ENCODE measurements at places on chromosomes 2 and 18.

DNA sequence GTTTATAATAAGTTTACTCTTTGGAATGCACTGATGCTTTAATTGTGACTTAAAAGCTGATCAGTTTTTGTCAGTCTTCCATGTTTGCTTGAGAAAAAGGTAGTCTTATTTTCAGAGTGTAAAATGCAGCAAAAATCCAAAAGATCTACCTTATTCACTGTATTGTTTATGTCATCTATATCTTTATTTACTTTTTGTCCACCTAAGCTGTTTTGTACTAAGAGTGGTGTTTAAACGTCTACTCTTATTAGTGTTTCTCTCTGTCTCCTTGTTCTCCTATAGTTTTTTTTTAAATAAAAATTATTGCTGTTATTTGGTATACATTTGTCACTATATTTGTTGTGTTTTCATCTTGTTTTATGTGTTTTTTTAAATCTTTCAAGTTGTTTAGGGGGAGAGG, 50.4 kb downstream of the VRK2 start:
- H3K4me3 ChIP-seq, result no peak overlapping the region
- no peaks in the 10 kb centered on the region for H3K4me1 ChIP-seq
- H3K36me3 ChIP-seq, result peaks cover 37% of the 10 kb centered on the region
- H3K27me3 ChIP-seq, result no peaks in the 10 kb centered on the region
- no peak overlapping the region for H3K27ac ChIP-seq
- no peak for DNase-seq

DNA sequence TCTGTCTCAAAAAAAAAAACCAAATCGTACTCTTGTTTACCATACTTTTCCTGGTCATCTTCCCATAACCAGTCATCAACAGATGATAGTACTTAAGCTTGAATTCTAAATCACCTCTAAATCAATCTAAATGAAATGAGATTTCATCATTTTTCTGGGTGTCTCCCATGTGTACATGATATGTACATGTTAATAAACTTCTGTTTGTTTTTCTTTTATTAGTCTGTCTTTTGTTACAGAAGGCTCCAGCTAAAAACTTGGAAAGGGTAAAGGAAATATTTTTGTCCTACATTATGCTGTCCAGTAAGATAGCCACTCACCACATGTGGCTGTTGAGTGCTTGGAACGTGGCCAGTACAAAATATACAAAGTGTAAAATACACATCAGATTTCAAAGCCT, 78.7 kb upstream of the MSH6 start:
- peaks cover 13% of the 10 kb centered on the region for H3K4me1 ChIP-seq
- no peak for DNase-seq
- no peak overlapping the region for H3K27ac ChIP-seq
- no peak overlapping the region for H3K4me3 ChIP-seq
- no peaks in the 10 kb centered on the region for H3K36me3 ChIP-seq

DNA sequence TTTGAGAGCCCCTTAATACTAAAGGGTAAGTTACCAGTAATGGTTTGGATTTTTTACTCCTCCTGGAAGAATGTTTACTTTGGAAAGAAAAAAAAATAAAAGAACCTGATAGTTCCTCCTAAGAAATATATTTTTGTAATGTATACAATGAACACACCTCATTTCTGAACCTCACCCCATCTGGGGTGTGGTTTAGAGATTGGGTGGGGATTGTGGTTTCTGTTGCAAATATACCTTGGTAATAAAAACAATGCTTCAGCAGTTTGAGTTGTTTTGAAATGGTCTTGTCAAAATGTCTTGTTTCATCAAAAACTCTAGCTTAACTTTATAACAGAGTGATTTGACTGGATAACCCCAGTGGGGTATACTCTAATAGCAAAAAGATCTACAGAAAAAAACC, 448.9 kb upstream of the MEIS1 start:
- H3K4me3 ChIP-seq, result no peak overlapping the region
- H3K27me3 ChIP-seq, result peaks cover 5% of the 10 kb centered on the region
- DNase-seq, result no peak
- H3K36me3 ChIP-seq, result peaks cover 10% of the 10 kb centered on the region
- no peak overlapping the region for H3K27ac ChIP-seq

DNA sequence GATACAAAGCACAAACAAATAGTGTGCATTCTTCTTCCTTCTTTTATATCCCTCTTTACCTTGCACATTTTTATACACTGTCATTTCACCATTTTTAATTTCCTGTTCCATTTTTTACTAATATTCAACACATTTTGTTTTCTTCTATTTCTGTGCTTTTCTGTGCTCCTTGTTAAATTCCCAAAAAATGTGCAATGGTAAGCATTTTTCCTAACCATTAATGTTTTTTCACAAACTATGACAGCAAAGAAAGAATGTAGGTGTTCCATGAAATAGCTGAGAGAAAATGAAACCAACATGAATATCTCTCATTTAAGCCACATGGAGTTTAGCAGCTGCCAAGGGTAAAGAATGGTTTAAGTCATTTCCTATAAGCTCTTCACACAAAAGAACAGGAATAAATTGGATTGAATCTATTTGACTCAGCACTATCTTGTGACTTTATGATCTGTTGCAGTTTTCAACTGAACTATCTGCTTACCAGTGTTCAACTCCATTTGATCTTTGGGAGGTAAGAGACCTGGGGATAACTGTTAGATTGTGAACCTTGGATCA, 145.7 kb upstream of the CDH19 start:
- H3K36me3 ChIP-seq, result no peaks in the 10 kb centered on the region
- H3K27ac ChIP-seq, result no peak overlapping the region
- no peak overlapping the region for H3K4me3 ChIP-seq
- DNase-seq, result no peak
- peaks cover 4% of the 10 kb centered on the region for H3K27me3 ChIP-seq

DNA sequence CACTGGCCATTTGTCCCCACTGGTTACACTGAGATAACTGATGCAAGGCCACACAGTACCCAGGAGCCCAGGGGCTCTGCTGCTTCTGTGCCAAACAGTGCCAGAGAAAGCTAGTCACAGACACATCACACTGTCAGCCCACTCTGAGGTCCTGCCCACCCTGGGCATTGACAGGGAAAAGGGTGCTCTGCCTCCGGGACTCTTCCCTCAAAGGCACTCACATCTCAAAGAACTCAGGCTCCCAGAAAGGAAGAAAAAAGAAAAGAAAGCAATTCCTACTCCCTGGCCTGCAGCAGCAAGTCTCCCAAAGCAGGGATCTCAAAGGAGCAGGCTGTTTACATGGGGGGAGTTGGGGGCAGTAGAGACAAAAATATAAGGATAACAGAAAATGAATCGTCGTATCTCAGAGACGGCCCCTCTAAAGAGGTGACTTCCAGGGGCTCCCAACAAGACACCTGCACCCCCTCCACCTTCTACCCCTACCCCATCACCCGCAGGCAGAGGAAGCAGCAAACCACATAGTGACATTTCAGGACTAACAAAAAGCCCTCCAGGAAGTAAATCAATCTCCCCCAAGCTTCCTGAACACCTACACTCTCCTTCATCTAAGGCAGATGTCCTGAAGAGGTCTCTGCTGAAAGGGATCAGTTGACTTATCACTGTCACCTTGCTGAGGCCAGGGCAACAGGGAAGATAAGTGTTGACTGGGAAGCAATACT, 247.6 kb downstream of the TNS1 start:
- no peaks in the 10 kb centered on the region for H3K36me3 ChIP-seq
- peaks cover 31% of the 10 kb centered on the region for H3K27me3 ChIP-seq
- DNase-seq, result no peak
- peaks cover 39% of the 10 kb centered on the region for H3K4me1 ChIP-seq
- peak overlapping the region; percentile 53 for H3K4me3 ChIP-seq

Data from nephron progenitor cell (in vitro differentiated cells).